ENCODE measurements at places on chromosomes 7 and 10.

- DNase-seq: peak; percentile 80
These were observed 775 bp upstream of the SEPTIN7 start for GRCh38 chr7:35799846-35800717.

GRCh38 chr7:96837593-96837992 lies 127.9 kb upstream of the SEM1 start:
- DNase-seq: no peak

GRCh38 chr10:106593876-106594275 lies 570.6 kb downstream of the SORCS1 start:
- no peak for DNase-seq

DNA sequence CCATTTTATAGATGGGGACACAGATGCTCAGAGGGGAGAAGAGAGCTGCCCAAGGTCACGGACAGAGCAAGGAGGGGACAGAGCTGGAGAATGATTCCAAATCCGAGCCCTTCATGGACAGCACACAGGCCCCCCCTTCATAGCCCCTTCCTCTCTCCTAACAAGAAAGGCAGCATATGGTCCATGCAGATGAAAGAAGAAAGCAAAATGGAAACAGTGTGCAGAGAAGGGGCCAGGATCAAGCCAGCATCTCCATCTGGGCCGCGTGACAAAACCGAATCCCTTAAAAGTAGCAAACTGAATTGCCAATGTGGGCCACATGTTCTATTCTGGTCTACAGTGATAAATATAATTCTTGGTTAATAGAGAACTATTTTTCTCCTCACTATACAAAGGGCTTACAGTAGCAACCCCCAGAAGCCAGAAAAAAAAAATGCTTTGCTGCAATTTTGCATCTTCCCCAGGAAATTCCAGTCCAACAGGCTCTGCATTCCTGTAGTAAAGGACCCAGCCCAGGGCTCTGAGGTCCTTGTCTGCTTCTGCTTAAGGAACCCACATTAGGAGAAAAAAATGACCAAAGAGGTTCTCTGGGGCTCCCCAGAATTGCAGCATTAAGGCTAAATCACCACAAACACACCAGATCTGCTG lies 7.8 kb downstream of the CPXM2 start:
- no peak for DNase-seq

- DNase-seq: no peak
These were observed 270.7 kb downstream of the ABCA13 start for GRCh38 chr7:48441848-48442492.

- no peak for DNase-seq
These were observed 73.4 kb downstream of the NRBF2 start for GRCh38 chr10:63206576-63206975.

GRCh38 chr10:34773636-34774630 lies 41.2 kb downstream of the PARD3 start:
- DNase-seq: no peak

- DNase-seq: no peak
These were observed 150.4 kb downstream of the WDR37 start for GRCh38 chr10:1206601-1207000.

GRCh38 chr7:36318116-36318515 lies 71.5 kb upstream of the ANLN start:
- DNase-seq: no peak

GRCh38 chr10:104472957-104473745 lies 119.5 kb downstream of the CFAP58 start:
- DNase-seq: no peak

- no peak for DNase-seq
These were observed 57.5 kb downstream of the MDFIC start for GRCh38 chr7:114979388-114979787.

DNA sequence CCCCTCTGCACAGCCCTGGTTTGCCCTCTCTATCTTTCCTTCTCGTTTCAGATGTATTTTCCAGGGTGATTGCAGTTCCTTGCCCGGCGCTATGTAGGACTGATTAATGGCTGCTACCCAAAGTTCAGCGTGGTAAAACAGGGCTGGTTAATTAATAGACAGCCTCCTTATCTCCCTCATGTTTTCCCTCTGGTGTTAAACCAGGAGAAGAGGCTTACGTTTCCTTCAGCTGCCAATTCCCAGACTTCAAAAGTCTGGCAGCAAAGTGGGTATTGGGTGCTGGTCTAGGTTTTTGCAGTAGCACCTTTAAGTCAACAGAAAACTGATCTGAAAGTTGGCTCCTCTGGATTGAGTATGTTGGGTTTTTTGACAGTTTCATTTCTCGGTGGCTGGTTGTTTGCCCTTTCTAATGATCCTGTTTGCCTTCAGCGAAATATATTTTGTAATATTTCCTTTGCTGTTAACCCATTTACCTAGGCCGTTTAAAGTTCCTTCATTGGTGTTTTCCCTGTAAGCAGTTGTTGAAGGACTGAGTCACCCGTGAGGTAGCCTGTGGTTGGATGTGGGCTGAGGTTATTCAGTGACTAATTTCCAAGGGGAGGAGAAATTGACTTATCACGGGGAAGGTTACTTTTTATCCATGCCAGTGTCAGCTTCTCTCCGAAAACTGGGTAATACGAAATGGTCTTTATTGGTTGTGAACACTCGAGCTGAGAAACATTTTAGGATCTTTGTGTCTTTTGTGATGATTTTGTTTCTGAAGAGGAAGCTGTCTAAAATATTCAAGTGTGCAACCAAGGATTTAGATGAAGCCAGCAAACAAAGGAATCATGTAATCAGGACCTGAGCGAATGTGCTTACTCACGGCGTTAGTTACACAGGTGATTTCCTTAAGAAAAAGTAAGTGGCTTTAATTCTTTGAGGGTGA lies 257.2 kb downstream of the KIAA1217 start:
- peak; percentile 44 for DNase-seq

- no peak for DNase-seq
These were observed 73.1 kb upstream of the PTER start for GRCh38 chr10:16363741-16364140.

DNA sequence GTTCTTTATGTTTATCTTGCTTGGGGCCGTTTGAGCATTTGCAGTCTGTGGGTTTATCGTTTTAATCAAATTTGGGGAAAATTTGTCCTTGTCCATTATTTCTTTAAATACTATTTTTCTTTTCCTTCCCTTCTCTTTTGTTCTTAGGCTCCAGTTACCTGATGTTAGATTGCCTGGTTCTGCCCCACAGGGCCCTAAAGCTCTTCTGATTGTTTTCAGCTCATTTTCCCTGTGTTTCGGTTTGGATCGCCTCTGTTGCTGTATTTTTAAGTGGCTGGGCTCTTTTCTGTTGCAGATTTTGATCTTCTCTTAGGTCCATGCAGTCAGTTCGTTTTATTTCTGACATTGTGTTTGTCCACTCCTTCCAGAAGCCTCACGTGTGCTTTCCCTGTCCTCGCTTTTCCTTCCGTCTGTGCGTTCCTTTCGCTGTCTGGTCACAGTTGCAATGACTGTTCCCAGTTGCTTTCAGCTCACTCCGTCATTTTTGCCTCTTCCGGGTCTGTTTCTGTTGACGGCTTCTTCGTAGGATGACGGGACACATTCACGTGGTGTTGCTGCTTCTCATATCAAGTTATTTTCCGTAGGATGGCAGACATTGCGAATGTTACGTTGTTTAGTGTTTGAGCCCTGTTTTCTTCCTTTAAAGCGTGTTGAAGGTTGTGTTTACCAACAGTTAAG lies 111.4 kb downstream of the INPP5A start:
- no peak for DNase-seq

DNA sequence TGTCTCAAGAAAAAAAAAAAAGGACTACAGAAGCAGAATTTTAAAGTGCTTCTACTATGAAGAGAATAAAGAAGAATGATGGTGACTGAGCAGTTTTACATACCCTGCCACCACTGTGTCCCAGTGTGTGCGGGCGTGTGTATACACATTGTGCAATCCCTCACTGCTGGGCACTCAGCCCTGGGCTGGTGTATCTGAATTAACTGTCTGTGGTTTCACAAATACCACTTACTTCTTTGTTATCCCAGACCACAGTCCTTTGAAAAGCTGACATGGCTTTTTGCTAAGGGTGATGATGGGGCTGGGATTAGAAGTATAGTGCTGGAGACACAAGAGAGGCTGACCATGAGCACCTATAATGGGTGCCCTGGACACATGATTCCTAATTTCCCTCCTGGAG lies 21.1 kb upstream of the TRPV6 start:
- no peak for DNase-seq

- no peak for DNase-seq
These were observed at the start of gene PRTFDC1 for GRCh38 chr10:24952143-24952706. PRTFDC1 (minus strand) TSS chr10:24952606; CDS start chr10:24952575, 31 bp downstream.

- no peak for DNase-seq
These were observed 62.9 kb downstream of the SLC29A4 start for GRCh38 chr7:5345671-5346070.

DNA sequence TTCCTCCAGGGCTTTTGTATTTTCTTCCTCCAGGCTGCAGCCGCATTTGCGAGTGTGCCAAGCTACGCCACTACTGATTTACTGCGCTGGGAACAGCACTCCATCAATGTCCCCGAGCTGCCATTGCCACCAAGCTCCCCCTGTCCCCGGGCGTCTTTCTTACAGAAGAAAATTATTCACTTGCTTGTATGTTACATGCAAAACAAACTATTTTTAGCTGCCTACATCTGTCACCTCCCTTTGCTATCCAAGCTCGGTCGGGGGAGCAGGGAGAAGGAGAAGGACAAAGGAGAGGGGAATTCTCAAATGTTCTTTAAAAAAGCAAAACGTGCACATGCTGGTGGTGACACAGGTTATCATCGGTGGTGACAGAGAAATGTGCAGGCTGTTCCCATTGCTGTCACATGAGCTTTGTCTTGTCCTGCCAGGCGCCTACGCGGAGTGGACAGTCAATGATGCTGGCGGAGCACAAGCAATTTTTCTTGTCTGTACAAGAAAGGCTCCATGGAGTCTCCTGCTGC lies 93.1 kb downstream of the ADARB2 start:
- no peak for DNase-seq

DNA sequence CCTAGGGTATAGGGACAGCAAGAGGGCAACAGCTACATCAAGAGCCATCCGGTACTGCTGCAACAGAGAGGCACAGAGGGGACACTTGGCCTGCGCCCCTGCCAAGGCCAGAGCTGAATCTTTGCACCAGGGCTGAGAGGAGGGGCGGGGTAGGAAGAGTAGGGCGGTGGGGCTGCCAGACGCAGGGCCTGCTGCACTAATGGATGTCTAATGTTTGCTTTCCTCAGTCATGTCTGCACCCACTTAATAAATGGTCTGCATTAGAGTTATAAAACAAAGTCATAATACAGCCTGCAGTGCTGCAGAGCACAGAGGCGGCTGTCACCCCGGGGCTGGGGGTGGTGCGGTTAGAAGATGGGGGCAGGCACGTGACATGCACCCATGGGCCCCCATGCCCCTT lies 42.2 kb upstream of the SLC29A3 start:
- no peak for DNase-seq

DNA sequence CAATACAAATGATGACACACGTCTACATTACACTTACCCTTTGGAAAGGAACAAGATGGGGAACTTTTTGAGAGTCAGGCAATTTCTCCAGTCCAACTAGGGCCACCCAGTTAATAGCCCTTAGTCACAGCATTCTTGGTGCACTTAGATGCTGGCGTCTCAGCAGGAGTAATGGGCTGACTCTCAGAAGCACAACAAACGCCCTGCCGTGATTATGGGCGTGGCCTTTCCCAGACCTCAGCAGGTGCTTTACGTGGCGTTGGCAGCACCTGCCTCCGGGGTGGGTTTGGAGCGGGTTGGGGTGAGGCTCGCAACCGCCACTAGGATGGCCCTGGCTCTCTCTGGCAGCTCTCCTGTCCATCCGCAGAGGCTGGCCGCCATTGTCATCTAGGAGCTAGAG lies 147.6 kb upstream of the SHH start:
- no peak for DNase-seq

DNA sequence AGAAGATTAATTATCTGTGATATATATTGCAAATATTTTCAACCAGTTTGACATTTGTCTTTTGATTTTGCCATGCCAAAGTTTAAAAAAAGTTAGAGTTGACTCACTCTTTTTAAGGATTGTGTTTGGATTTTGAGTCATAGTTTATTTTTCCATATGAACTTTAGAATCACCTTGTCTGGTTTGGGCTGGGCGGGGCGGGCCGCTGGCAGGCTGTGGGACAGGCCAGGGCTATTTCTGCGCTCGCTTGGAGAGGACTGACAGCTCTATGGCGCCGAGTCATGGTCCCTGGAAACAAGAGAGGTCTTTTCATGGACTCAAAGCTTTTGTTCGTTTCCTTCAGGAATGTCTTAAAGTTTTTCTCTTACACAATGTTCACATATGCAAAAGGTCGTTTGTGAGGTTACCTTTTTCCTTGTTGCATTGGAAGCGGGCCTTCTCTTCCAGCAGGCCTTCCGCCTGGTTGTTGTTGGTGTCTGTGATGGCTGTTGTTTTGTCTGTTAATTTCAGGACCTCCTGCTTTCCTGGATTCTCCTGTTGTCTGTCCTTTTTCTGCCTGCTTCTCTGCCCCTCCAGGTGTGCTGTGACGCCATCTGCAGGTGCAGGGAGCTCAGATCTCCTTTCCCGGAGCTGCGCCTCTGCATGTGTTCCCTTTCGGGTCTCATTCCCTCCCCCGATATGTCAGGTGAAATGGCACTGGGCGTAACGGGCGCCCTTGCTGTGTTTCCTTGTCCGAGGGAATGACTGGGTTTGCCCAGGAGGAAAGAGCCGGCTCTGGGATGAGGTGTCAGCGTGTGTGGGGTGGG lies 53.8 kb downstream of the INPP5A start:
- no peak for DNase-seq

GRCh38 chr7:52107355-52107754 lies 790.7 kb upstream of the COBL start:
- no peak for DNase-seq

DNA sequence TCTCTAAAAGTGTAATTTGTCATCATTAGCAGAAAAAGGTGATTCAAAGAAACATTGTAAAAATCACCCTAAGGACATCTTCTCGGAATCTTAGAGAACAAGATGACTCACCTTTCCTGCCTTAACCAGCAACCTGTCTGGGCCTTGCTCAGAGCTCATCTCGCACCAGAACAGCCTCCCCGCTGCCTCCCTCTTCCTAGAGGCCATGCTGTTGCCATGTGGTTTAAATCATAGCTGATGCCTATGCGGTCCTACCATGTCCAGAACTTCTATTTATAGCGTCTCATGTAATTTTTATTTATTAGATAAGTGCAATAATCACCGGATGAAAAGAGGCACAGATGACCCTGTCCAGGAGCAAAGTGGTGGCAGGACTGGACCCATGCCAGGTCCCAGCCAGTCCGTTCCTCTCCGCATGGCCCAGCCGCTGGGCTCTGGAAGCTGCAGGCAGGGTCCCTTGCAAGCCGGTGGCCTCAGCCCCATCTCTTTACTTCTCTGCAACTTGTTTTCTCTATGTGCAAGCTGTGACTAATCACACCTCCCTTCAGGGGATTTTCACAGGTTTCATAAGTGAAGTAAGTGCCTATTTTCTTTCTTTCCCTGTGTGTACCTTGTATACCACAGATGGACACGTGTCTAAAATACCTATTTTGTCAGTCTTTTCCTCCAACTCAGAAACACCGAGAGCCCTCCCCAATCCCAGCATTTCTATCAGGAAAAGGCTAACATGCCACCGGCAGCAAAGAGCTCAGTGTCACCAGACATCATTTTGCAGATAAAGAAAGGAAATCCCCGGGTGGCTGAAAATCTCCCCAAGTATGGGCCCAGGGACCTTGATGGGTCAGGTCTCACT lies 27.1 kb downstream of the KLF6 start:
- peak; percentile 67 for DNase-seq

- no peak for DNase-seq
These were observed 130.7 kb downstream of the BAMBI start for GRCh38 chr10:28807760-28808613.

- DNase-seq: no peak
These were observed 10.3 kb upstream of the OGDH start for GRCh38 chr7:44595934-44596635.

GRCh38 chr10:125953778-125954385 lies 57.5 kb downstream of the FANK1 start:
- DNase-seq: no peak
